ENCODE measurements at places on chromosomes 1 and 21. TPM values are rescaled to one million over a fixed set of nuclear protein-coding genes. Genes with fewer than 3 reads are reported as not detected.

Gene SLC1A7
- total RNA-seq = not detected

Gene TGFB2
- not detected for total RNA-seq

- H3K4me1 ChIP-seq = no peaks in the 10 kb centered on the region
- no peaks in the 10 kb centered on the region for H3K36me3 ChIP-seq
- H3K27ac ChIP-seq = no peak overlapping the region
- no peaks in the 10 kb centered on the region for H3K27me3 ChIP-seq
- H3K4me3 ChIP-seq = no peak overlapping the region
These were observed 5.9 kb downstream of the ATAD3C start for GRCh38 chr1:1455366-1455884.

DNA sequence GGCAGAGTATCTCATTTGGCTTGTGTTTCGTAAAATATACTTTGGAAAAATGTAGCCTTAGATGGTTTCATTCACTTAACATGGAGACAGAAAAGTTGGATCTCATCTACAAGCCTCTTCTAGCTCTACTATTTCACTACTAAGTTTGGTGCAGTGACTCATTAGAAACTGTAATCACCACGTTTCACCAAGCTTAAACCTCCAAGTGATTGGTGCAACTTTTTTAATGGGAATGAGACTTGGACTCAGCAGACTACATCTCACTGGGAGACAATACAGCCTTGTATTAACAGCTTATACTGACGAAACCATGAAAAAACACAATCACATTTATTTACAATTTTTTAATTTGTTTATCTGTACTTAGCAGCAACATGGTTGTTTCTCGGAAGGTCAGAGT is 29.9 kb upstream of the NRIP1 start:
- H3K27ac ChIP-seq = no peak overlapping the region
- no peaks in the 10 kb centered on the region for H3K27me3 ChIP-seq
- no peaks in the 10 kb centered on the region for H3K36me3 ChIP-seq
- no peaks in the 10 kb centered on the region for H3K4me1 ChIP-seq
- H3K4me3 ChIP-seq = no peak overlapping the region
- DNase-seq = no peak

GRCh38 chr1:78078358-78078757 is 32.6 kb downstream of the GIPC2 start:
- no peak overlapping the region for H3K27ac ChIP-seq
- no peak overlapping the region for H3K4me3 ChIP-seq
- DNase-seq = no peak

GRCh38 chr1:101452825-101453224 is 216.0 kb downstream of the S1PR1 start:
- DNase-seq = no peak
- H3K4me1 ChIP-seq = peaks cover 46% of the 10 kb centered on the region
- no peak overlapping the region for H3K4me3 ChIP-seq
- H3K27ac ChIP-seq = no peak overlapping the region
- no peaks in the 10 kb centered on the region for H3K36me3 ChIP-seq

- no peaks in the 10 kb centered on the region for H3K36me3 ChIP-seq
- H3K4me3 ChIP-seq = no peak overlapping the region
- H3K27me3 ChIP-seq = no peaks in the 10 kb centered on the region
- no peak for DNase-seq
These were observed 262.8 kb upstream of the PRMT6 start for GRCh38 chr1:106793651-106794050.

- no peaks in the 10 kb centered on the region for H3K36me3 ChIP-seq
- no peak overlapping the region for H3K4me3 ChIP-seq
- peaks cover 3% of the 10 kb centered on the region for H3K4me1 ChIP-seq
- H3K27me3 ChIP-seq = no peaks in the 10 kb centered on the region
- no peak for DNase-seq
These were observed 58.4 kb upstream of the TENT5B start for GRCh38 chr1:27071049-27071416.

- DNase-seq = no peak
- H3K27ac ChIP-seq = no peak overlapping the region
These were observed 42.4 kb downstream of the PDE9A start for GRCh38 chr21:42695697-42696380.

GRCh38 chr1:159352436-159352835 is 50.3 kb downstream of the FCER1A start:
- no peak overlapping the region for H3K4me3 ChIP-seq
- H3K27ac ChIP-seq = no peak overlapping the region
- no peaks in the 10 kb centered on the region for H3K36me3 ChIP-seq
- DNase-seq = no peak

GRCh38 chr1:202234331-202235002 is 40.9 kb downstream of the LGR6 start:
- peaks cover 8% of the 10 kb centered on the region for H3K4me1 ChIP-seq
- no peak for DNase-seq
- H3K4me3 ChIP-seq = no peak overlapping the region
- H3K36me3 ChIP-seq = no peaks in the 10 kb centered on the region
- peaks cover 8% of the 10 kb centered on the region for H3K27me3 ChIP-seq

DNA sequence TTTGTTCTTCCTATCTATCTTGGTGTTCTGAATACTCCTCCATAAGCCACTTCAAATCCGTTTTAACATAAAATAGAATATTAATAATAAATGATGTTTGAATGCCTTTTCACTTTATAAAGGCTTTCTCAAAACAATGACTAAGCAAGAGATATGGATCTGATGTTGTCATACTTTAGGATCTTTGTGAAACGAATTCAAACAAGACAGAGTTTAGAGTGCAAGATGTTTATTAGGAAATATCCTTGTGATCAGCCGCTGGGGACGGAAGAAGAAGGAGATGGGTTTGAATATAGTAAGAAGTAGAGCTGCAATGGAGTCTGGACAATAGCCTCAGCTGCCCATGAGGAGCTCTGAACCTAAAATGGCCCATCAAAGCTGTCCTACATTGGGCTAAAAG is 351.8 kb downstream of the NEGR1 start:
- no peaks in the 10 kb centered on the region for H3K36me3 ChIP-seq
- no peak for DNase-seq
- no peaks in the 10 kb centered on the region for H3K4me1 ChIP-seq

GRCh38 chr1:9766759-9767442 is 56.9 kb downstream of the CLSTN1 start:
- no peak for DNase-seq
- H3K27ac ChIP-seq = no peak overlapping the region
- H3K27me3 ChIP-seq = no peaks in the 10 kb centered on the region
- H3K4me1 ChIP-seq = peaks cover 7% of the 10 kb centered on the region
- H3K4me3 ChIP-seq = no peak overlapping the region

- H3K27me3 ChIP-seq = no peaks in the 10 kb centered on the region
- no peak overlapping the region for H3K27ac ChIP-seq
- peaks cover 60% of the 10 kb centered on the region for H3K4me1 ChIP-seq
- no peak for DNase-seq
These were observed 8.4 kb downstream of the MTF2 start for GRCh38 chr1:93087532-93087931.

DNA sequence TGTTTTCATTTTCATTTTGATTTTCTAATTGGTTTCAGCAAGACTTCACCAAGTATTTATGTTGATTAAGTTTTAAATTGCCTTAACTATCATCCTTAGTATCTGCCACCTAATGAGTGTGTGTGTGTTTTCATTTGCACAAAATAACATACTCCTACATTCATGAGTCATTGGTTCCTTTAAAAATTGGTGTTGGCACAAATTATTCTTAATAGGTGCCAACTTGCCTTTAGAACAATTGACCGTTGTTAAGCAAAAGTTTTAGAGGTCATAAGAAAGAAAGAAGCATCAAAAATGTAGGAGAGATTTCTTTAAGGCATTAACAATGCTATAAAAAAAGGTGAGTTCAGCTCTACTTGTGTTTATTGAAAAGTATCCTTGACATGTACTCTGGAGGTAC is 77.5 kb downstream of the FNBP1L start:
- no peaks in the 10 kb centered on the region for H3K36me3 ChIP-seq
- H3K27me3 ChIP-seq = no peaks in the 10 kb centered on the region
- no peaks in the 10 kb centered on the region for H3K4me1 ChIP-seq
- H3K27ac ChIP-seq = no peak overlapping the region
- no peak overlapping the region for H3K4me3 ChIP-seq

GRCh38 chr1:68745011-68745410 is 248.1 kb upstream of the DEPDC1 start:
- H3K4me3 ChIP-seq = no peak overlapping the region
- no peaks in the 10 kb centered on the region for H3K27me3 ChIP-seq
- no peaks in the 10 kb centered on the region for H3K4me1 ChIP-seq
- H3K27ac ChIP-seq = no peak overlapping the region
- peaks cover 5% of the 10 kb centered on the region for H3K36me3 ChIP-seq

DNA sequence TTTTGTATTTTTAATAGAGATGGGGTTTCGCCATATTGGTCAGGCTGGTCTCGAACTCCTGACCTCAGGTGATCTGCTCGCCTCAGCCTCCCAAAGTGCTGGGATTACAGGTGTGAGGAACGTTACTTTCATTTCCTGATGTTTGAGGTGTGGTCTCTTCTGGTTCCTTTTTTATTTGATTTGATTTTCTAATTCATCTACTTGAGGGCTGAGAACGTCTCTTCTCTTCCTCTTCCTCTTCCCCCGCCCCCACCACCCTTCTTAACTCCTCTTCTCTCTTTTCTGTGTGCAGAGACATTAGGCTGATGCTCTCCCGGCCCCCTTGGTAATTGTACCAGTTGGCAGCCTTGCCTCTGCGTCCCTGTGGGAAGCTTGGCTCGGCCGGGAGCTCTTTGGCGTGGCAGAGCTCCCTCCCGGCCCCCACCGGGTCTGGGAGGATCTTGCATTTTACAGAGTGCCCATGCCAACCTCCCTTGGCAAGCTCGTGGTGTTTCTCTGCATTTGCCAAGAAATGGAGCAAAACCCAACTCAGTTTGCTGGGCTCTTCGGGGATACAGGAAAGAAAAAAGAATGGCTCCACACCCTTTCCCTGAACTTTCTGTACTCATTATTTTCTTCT is 19.9 kb downstream of the CRYAA start:
- H3K27ac ChIP-seq = no peak overlapping the region
- peaks cover 5% of the 10 kb centered on the region for H3K4me1 ChIP-seq
- no peak for DNase-seq
- no peak overlapping the region for H3K4me3 ChIP-seq
- no peaks in the 10 kb centered on the region for H3K36me3 ChIP-seq
- no peaks in the 10 kb centered on the region for H3K27me3 ChIP-seq

- peaks cover 10% of the 10 kb centered on the region for H3K36me3 ChIP-seq
- H3K27ac ChIP-seq = no peak overlapping the region
- H3K4me1 ChIP-seq = peaks cover 4% of the 10 kb centered on the region
These were observed 14.1 kb downstream of the DYRK3 start for GRCh38 chr1:206649261-206649921.
